ENCODE measurements at places on chromosomes 3 and 15.

DNA sequence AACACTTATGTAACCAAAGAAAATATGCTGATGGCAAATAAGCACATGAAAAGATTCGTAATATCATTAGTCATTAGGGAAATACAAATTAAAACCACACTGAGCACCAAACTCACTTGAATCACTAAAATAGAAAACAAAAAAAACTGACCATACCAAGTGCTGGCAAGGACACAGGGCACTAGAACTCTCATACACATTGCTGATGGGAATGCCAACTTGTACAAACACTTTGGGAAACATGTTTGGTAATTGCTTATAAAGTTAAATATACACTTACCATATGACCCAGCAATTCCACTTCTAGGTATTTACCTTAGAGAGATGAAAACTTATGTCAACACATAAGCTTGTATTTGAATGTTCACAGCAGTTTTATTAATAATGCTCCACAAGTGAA is 95.5 kb downstream of the TFDP2 start:
- no peak for DNase-seq

- DNase-seq: no peak
Observed at GRCh38 chr3:176619833-176620232, 577.4 kb downstream of the TBL1XR1 start.

- no peak for DNase-seq
Observed at GRCh38 chr3:191781044-191781443, 320.1 kb downstream of the PYDC2 start.

DNA sequence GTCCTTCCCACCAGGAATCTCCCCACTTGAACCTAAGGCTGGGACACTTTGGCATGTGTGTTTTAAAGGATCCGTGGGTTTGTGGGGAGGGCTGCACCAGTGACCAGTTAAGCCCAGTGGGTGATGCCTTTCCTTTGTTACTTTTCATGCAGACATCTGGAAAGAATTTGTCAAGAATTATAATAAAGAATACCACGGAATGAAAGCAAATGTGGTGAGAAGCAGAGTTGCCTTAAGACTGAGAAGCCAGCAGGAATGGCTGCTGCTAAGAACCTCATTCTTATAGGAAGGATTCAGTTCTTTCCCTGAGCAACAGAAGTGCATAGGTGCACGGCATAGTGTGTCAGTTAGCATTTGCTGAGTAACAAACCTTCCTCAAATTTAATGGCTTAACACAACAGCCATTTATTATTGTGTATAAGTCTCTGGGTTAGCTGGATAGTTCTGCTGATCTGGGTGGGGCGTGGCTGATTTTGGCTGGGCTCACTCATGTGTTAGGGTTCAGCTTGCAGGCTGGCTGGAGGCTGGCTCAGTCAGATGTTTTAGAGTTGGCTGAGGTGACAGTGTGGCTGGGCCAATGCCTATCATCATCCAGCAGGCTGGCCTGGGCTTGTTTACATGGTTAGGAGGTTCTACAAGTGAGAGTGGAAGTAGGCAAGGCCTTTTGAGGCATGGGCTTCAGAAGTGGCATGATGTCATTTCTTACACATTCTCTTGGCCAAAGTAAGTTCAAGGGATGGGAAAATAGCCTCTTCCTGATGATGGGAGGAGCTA is 262.7 kb upstream of the CTDSPL start:
- no peak for DNase-seq

- no peak for DNase-seq
Observed at GRCh38 chr15:93150910-93151881, 62.2 kb upstream of the RGMA start.

DNA sequence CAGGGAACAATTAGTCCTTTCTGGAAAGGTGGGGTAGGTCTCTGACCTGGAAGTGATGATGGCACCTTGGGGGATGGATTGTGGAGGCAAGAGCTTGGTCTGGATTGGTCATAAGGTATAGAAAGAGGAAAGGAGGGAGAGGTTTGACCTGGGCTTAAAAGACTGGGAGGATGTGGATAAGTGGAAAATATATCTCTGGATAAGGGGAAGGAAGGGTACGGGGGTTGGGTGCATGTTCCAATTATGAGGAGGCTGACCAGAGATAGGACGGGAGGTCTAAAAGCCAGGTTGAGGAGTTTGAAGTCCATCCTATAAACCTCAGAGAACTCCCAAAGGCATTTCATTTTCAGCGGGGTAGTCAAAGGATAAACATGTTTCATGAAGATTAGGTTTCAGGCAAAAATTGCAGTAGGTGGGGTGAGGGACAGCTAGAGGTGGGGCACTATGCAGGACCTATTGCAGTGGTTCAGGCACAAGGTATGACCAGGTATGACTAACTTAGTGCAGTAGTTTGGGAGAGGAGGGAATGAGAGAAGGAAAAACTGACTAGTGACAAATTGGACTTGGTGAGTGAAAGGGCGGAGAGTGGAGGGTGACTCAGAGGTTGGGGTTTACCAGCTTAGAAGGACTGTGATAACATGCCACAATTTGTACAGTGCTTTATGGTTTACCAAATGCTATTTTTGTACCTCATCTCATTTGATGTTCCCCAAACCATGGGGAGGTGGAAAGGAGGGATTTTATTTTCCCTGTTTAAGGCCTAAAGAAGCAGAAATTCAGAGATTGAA is 10.7 kb downstream of the PDE8A start:
- DNase-seq: peak; percentile 17

- no peak for DNase-seq
Observed at GRCh38 chr3:113912552-113913236, 35.1 kb upstream of the ZDHHC23 start.

DNA sequence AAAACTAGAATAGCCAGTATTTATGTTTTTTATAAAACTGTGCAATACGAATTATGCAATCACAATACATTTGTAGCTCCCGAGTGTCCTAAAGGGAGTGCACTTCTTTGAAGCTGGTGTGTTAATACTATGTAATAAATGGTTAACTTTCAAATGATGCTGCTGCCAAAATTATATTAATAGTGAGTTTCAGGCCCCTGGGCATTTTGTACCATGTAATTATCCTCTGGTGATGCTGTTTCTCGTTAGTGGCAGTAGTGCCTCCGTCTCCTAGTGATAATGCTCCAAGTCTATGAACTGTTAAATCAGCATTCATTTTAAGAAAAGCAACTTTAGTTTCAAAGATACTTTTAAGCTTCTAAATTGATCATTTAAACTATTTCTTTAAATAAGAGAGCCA is 132.7 kb upstream of the BHLHE40 start:
- no peak for DNase-seq

- no peak for DNase-seq
Observed at GRCh38 chr3:98765721-98766120, 2.6 kb downstream of the ST3GAL6 start.

DNA sequence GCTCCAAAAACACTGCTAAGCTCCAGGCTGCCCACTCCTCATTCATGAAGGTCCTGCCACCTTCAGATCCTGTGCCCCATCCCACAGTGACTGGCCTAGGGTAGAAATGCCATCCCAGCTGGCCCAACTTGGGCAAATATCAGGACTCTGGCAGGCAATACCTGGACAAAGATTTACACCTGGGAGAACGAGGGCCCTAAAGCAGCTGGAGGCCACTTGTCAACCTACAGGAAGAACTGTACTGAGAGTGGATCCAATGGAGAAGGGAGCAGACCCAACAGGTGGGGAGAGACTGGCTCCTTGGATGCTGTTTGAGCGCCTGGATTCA is 57.1 kb upstream of the GATA2 start:
- DNase-seq: no peak

DNA sequence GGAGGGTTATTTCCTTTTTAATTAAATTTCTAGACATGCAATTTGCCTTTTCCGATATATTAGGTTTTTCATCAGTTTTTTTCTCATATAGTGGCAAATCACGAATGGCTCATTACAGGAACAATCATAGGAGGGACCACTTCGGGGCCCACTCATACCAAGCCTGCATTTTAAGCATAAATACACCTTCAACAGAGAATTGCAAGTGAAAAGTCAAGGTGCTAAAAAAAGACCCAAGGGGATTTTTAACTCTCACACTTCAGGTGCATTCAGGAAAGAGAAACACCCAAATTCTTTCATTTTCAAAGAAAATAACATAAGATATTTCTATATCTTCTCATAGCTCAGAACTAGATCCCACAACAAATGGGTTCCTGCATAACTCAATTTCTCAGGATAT is 979.6 kb upstream of the NR2F2 start:
- DNase-seq: no peak

DNA sequence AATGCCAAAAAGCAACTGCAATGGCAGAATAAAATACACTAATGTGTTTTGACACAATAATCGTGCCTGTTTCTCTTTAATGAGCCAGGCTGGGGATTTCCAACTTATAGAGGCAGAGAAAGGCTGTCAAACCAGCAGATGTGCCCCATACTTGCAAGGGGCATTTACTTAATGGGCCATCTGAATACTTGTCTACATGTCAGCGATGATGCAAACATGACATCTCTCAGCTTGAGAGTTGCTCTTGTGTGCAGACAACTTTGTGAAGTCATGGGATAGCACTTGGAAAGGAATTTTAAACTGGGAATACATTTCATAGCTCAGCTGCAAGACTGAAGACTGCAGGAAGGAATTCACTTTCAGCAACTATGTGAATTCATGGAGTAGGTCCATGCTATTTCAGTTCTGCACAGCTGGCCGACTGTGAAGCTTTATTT is 127.4 kb upstream of the ADAMTS9 start:
- DNase-seq: no peak

- no peak for DNase-seq
Observed at GRCh38 chr3:54619531-54619930, 308.3 kb downstream of the LRTM1 start.

- DNase-seq: no peak
Observed at GRCh38 chr15:53588773-53589172, 170.7 kb downstream of the WDR72 start.

DNA sequence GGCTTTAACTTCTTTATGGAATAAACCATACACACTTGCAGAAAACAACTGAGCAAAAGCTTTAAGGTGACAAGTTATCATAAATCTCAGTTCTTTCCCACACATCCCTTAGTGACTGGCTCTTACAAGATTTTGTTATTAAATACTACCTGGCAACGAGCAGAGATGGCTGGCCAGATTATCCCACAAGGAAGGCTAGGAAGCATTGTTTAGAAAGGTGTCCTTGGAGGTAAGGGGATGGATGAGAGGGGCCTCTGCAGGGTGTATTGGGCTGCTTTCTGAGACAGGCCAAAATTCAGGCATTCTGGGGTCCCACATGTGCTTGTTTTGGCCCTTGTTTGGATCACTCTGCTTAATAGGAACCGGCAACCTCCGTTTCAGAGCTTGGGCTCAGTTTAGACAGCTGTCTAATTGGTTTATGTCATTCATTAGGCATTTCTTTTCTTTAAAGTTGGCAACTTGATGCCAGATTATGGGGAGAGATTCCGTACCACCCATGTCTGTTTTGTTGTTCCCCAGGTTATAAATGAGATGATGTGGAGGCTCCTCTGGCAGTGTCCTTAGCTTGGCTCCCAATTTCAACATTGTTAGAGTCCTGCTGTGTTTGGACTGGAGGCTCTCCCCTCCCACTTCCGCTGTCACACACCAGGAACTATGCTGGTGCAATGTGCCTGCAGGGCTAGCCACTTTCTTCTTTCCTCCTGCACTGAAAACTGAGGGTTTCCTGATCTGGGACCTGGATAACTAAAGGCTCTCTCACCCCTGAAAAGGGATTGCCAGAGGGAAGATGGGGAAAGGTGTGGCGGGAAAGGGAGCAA is 121.1 kb downstream of the TPRG1 start:
- no peak for DNase-seq

- no peak for DNase-seq
Observed at GRCh38 chr3:3699816-3700633, 99.2 kb upstream of the LRRN1 start.

- no peak for DNase-seq
Observed at GRCh38 chr3:143658116-143658515, 190.2 kb downstream of the SLC9A9 start.

DNA sequence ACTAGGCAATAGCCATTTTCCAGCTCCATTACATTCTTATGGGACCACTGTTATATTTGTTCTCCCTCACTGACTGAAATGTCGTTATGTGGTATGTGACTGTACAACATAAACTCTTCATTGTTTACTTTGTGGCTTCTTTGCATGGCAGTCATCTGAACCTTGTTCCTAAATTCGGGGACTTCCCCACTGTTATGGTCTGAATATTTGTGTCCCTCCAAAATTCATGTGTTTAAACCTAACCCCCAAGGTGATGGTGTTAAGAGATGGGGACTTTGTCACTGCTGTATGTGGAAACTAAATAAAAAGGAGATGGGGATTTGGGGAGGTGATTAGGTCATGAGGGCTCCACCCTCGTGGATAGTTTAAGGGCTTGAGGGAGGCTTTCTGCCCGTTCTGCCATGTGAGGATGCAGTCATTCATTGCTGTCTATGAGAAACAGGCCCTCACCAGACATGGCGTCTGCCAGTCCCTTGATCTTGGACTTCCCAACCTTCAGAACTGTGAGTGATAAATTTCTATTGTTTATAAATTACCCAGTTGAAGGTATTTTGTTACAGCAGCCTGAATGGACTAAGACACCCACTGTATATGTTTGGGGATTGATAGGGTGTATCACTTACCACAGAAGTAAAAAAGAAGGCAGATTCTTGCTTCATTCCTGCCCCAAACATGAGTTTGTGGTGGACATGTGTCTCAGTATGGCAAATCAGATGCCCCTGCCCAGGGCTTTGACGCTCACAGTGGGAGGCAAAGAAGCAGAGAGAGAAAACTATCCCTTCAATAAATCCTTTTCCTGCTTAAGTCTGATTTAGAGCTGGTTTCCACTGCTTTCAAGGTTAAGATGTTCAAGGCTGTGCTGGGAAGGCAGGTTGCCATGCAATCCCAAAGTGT is 138.0 kb upstream of the UBE2E1 start:
- DNase-seq: no peak

DNA sequence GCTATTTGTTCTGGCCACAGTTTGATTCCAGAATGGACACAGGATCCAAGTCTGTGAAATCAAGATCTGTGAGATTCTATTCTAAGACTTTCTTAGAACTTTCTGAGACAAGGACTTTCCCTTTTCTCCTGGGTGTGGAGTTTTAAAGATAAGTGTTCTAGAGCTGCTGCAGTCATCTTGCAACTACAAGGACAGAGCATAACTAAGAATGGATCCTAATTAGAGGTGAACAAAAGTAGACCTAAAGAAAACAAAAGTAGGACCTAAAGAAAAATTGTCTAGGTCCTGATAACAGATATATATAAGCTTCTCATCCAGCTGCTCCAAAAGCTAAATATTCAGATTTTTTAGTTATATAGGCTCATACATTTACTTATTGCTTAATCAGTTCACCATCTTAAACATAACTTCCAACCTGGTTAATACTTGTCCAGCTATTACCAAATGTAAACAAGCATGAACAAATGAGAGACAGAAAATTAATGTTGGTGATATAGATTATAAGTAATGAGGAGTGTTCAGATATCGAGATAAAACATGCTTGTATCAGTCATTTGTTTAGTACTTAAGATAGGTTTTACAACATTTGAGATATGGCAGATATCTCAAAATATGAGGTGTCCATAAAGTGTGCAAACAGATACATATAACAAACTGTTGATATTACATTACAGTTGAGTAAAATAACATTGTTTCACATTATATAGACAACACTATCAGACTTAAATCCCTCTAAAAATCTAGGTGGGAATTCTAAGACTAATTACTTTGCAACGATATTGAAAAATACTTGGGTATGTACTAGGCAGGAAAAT is 75.1 kb downstream of the CD200 start:
- DNase-seq: no peak

GRCh38 chr3:98561727-98562521 is 30.1 kb downstream of the GPR15 start:
- DNase-seq: no peak

GRCh38 chr3:129352650-129353588 is 74.2 kb downstream of the HMCES start:
- no peak for DNase-seq
